ENCODE measurements at places on chromosomes 4 and X.

DNA sequence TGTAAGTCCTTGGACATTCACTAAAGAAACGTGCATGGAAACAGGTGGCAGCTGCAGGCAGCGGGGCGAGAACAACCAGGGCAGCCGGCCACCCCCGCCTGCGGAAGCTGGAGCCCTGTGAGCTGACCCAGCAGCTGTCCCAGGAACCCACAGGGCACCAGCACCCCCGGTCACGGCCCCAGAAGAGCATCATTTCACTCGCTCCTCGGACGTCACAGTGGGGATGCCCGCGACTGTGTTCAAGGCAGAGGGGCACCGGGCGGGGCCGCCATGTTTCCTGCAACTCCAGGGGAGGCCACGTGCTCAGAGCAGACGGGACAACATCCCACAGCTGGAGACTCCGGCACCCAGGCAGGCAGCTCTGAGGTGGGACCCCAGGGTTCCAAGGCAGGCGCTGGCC lies 45.0 kb upstream of the CPLX1 start:
- no peak for DNase-seq

DNA sequence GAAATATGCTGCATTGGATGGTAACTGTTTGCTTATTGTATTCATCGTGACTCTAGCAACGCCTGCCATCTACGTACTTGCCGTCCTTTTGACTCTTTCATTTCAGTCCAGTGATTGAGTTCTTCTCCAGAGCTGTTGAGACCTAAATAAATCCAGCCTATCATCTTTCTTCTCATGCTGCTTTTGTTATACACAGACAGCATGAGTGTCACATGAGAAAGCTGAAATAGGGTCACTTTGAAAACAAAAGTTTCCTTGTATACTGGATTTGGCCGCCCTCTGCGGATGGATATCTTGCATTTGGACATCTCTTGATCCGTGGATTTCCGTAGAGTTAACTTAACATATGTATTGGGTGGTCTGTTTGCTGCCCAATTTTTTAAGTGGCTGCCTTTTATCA lies 67.2 kb downstream of the TMPRSS11F start:
- DNase-seq, result no peak

DNA sequence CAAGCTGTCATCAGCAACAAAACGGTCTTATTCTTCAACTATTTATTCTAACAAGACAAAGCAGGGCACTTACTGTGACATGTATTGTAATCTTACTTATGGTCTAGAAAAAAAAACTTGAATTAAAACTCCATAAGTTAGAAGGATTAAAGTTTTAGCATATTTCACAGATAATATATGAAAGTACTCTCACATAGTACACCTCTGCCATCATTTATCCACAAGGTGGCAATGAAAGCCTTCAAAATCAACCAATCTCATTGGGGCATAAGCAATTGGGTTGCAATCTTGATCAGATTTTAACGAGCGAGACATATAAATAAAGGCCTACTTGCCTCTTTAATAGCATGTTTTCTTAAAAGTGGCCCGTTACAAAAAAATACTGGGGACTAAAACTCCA lies 1382.9 kb downstream of the FAM133A start:
- peak; percentile 23 for DNase-seq

- DNase-seq, result no peak
Observed at GRCh38 chrX:1609762-1610161, 5.1 kb upstream of the ASMT start.

DNA sequence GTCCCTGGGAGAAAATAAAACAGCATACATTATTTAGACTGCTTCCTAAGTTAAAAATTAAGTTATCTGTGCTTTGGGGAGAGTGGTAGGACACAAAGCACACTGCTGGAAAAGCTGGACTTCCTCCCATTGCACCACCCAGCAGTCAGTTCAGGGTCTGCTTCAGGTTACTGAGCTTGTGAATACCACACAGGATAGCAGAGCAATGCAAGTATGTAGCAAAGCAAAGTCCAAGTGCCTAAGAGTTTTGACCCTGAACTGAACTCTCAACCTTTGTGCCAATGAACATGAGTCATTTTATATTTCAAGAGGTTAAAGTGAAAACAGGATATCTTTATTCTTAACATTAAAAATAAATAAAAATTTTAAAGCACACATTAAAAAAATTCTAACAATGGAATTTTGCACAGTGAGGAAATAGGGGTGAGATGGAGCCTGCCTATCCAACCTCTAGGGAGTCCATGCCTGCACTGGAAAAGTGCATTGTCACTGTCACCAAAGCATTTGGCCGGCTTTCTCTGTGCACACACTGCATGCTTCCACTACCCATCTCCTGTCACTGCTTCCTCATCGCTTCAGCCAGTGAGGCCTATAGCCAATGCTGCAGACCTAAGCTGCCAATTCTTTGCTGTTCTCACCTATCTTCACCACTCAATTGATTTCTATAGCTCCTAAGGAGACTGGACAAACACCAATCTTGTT lies 50.9 kb downstream of the ABCG2 start:
- DNase-seq, result peak; percentile 76

Measured in NCI-H460 (cell line).